Dorsolateral prefrontal cortex (tissue), 122 donors: ENCODE measurements at places on chromosomes 13 and 19.

GRCh38 chr13:48508011-48508410 is 24.9 kb downstream of the RCBTB2 start:
- no peak for DNase-seq

- DNase-seq, result no peak
These were observed 406.2 kb downstream of the SUCLA2 start for GRCh38 chr13:47594833-47595232.

DNA sequence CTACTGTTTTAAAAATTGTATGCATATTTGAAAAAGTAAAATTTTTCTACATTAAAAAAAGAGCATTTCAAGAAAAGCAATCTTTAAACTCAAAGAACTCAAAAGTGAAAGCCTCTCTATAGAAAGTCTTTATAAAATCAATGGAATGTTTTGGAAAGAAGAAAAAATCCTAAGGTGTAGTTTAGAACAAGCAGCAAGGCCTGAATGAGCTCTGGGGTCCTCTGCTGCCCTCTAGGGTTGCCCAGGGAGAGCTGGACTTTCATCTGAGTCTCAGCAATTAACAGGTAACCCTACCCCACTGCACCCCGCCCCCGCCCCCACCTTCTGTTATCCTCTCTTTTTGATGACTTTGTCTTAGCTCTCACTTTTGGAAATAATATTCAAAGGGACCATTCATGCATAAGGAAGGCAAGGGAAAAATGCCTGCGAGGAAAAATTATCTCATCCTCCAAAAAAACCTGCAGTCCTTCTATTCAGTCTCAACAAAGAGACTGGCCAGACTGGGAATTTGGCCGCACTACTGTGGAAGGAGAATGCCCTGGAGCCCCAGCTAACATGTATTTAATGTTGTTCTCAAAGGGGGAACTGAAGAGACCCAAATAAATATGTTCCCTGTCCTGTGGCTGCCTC is 24.1 kb downstream of the SLC25A30 start:
- DNase-seq, result peak; percentile 46

GRCh38 chr19:49475995-49476880 is 2.2 kb downstream of the FLT3LG start:
- no peak for DNase-seq

- no peak for DNase-seq
These were observed 418.1 kb downstream of the SLITRK6 start for GRCh38 chr13:85381082-85381481.

DNA sequence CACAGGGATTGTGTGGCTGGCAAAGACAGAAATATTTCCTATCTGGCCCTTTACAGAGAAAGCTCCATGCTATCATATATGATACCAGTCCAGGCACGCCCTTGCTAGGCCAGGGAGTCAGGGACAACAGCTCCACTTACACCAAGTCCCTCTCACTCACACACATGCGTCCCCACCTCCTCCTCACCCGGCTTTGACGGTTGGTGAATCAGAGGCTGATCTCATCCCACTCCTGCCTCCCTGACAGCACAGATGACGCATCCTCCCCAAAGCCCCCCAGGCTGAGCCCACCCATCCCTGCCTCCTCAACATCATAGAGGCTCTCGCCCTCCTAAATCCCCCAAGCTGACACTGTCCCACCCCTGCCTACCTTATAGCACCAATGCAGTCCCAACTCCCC is 62.7 kb downstream of the F2RL3 start:
- no peak for DNase-seq

GRCh38 chr19:6654347-6655310 is 15.3 kb downstream of the TNFSF14 start:
- no peak for DNase-seq

GRCh38 chr19:55406091-55406825 is 1.3 kb downstream of the UBE2S start:
- no peak for DNase-seq

DNA sequence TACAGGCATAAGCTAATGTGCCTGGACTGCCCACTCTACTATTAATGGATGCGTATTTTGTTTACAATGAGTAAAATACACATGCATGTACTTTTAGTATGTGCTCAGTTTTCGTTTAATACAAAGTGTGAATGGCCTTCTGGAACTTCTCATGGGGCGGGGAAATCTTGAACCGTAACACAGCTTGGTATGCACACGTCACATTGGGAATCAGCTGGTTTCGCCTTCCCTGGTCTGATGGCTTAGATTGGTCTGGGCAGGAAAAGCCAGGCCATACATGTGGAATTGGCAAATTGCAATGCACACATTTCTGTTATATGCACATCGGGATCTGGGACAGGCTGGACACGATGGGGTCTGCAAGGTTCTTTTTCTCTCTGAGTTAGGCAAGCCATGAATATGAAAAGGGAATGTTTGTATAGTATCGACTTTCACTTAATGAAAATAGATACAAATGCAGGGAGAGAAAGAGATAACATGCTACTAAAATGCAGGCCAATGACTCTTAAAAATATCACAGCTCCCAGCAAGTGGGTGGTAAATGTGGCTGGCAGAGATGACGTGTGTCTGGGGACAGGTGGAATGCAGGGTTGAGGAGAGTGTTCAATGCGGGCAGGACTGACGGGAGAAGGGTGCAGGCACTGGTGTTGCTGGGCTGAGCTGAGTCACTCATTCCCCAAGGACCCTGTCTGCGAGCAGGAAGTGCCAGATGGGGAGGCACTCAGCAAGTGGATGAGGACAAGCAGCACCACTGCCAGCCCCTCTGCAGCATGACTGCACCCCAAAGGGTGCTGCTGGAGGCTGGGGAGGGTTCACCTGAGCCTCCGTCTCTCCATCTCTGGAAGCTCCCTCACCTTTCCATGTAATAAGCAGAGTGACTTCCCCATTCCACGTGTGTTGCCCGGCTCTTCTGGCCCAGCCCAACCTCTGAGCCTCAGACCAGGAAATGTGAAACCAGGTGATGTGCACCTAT is 204.0 kb upstream of the GPR12 start:
- peak; percentile 18 for DNase-seq

DNA sequence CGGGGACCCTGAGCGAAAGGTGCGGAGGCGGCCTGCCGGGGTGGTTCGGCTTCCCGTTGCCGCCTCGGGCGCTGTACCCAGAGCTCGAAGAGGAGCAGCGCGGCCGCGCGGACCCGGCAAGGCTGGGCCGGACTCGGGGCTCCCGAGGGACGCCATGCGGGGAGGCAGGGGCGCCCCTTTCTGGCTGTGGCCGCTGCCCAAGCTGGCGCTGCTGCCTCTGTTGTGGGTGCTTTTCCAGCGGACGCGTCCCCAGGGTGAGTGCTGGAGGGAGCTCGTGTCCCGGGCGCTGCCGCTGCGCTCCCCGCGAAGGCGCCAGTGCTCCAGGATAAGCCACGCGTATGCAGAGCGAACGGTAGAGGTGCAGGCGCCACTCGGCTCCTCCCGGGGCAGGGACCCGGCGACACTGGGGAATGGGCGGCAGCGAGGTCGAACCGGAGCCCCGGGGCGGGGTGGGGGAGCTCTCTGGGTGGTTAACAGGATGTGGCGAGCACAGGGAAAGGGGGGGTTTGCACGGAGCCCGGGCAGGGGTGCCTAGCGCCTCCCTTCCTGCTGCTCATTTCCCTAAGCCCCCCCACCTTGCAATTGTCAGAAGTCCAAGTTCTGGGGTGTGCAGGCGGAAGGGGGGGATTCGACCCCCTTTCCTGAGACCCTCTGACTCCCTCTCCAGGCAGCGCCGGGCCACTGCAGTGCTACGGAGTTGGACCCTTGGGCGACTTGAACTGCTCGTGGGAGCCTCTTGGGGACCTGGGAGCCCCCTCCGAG is at the start of gene IL27RA:
IL27RA (plus strand) TSS at position 44 of the 762 bp plus-strand sequence; CDS start at position 155, 111 bp downstream.
- peak; percentile 23 for DNase-seq

- DNase-seq, result no peak
These were observed 1186.1 kb downstream of the SLITRK5 start for GRCh38 chr13:88857256-88857655.

GRCh38 chr13:84481958-84482357 is 599.7 kb upstream of the SLITRK1 start:
- DNase-seq, result no peak

- DNase-seq, result no peak
These were observed 32.1 kb downstream of the TSHZ3 start for GRCh38 chr19:31317093-31317492.

- DNase-seq, result no peak
These were observed 62.8 kb upstream of the LRCH1 start for GRCh38 chr13:46490129-46490528.

DNA sequence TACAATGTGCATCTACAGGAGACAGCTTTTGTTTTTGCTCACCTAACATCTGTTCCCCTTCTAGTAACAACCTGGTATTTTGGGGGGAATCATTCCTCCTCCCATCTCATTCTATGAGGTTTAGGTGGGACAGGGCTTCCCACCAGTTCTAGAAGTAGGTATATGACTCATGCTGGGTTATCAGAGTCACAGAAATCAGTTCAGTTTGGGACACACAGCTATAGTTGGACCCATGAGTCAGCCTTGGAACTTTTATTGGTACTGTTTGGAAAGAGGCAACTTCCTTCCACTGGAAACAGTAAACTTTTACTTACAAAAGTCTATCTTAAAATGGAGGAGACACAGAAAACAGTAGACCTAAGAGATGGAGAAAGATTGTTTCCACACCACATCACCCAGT is 185.5 kb downstream of the DNAJC3 start:
- DNase-seq, result no peak

DNA sequence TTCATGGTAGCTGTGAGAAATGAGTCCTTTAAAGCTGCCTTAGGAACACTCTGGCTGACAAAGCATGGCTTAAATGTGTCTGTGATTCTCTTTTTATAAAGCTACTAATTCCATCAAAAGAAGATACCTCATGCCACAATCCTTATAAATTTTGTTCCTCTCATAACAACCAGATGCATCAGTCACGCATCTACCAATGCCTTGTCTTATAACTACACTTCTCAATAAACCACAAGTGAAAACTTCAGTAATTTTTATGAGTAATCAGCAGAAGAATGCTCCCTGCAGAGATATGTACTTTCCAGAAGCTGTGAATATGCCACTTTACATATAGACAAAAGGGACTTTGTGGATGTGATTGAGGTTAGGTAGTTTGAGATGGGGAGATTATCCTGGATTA is 147.8 kb downstream of the SUCLA2 start:
- no peak for DNase-seq

DNA sequence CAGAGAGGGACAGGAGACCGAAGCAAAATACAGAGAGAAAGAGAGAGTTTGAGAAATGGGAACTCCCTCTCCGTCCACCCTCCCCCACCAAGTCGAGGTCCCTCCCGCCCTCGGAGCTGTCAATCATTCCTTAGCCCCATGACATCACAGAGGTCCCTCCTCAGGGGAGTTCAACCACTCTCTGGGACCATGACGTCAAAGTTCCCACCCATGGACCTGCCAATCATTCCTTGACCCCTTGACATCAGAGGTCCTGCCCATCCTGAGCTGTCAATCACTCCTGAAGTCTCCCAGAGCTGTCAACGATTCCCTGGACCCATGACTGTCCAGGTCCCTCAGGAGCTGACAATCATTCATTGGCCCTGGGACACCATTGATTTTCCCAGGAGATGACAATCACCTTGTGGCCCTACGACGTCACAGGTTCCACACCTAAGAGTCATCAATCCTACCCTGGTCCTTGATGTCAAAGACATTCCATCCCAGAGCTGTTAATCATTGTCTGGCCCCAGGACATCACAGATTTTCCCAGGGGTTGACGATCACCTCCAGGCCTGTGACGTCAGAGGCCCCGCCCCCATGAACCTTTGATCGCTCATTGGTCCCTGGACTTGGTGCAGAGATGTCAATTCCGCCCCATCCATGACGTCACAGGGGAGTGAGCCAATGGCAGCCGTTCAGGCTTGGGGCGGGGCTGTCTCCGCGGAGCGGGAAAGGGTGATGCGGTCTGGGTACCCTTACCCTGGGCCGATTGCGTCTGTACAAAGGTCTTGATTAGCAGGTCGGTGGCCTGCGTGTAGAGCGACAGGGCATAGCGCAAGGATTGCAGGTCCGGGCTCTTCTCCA is 61.7 kb downstream of the COLGALT1 start:
- no peak for DNase-seq

DNA sequence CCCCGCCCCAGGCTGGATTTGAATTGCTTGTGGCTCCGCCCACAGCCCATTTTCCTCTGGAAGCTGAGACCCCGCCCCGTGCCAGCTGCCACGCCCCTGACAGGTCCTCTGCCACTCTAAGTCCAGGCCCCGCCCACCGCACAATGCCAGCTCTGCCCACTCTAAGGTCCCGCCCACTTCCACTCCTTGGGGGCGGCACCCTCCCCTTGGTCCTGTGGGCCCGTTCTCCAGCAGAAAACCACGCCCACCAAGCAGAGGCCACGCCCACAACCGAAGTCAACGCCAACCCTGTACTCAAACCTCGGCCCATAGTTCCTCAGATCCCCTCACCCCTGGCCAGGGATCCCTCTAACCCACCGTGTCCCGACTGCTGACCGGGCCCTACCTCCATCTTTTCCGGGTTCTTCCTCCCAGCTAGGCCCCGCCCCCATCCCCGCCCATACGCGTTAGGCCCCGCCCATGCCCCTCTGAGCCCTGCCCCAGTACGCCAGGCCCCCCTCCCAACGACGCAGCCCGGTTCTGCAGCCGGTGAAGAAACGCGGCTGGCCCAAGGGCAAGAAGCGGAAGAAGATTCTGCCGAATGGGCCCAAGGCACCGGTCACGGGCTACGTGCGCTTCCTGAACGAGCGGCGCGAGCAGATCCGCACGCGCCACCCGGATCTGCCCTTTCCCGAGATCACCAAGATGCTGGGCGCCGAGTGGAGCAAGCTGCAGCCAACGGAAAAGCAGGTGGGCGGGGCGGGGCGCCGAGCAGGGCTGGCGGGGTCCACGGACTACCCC is 1.3 kb downstream of the HMG20B start:
- peak; percentile 66 for DNase-seq

DNA sequence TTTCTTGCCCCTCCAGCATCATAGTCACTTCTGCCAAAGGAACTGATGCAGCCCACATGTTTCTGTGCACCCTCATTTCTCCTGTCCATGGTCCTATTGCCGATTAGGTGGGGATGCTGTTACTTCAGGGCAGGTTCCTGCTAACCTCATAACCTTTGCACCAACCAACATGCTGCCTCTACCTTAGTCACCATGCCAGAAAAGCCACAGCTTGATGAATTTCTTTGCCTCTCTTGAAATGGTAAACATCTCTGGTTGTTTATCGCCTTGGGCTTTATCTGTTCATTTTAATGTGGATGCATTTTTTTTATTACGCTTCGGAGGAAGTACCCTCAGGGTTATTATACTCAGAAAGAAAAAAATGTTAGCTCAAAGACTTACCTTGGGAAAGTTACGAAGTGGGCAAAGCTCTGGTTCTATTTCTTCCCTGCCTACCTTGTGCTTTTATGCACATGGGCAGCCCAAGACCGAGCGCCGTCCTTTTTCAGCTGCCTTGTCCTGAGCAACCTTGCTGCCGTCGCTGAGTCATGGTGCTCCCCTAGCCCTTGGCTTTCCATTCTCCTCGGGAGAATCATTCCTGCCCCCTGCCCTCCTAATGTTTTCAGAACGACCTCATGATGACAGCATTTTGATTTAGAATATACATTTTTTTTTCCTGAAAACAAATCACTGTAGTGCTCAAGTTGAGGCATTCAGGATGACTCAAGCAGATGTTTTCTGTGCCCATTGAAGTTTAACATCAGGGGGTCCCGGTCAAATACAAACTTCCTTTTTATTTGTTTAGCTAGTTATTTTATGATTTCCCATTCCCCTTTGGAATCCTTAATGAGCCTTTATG is 280.0 kb downstream of the SHISA2 start:
- DNase-seq, result no peak

- no peak for DNase-seq
These were observed 68.5 kb upstream of the GPR183 start for GRCh38 chr13:99375738-99376080.

- no peak for DNase-seq
These were observed 2.4 kb downstream of the SMG9 start for GRCh38 chr19:43752287-43752875.

- DNase-seq, result no peak
These were observed 130.6 kb upstream of the SOX1 start for GRCh38 chr13:111936267-111936925.

GRCh38 chr19:29773141-29773540 is 38.6 kb upstream of the CCNE1 start:
- DNase-seq, result no peak
